ENCODE measurements at places on chromosomes 2 and 18. TPM values are rescaled to one million over a fixed set of nuclear protein-coding genes. Genes with fewer than 3 reads are reported as not detected.

LYPD6B gene
- 0.37 TPM for total RNA-seq

HOXD10 gene
- not detected for total RNA-seq

MTX2 gene
- 40.9 TPM for total RNA-seq

DNA sequence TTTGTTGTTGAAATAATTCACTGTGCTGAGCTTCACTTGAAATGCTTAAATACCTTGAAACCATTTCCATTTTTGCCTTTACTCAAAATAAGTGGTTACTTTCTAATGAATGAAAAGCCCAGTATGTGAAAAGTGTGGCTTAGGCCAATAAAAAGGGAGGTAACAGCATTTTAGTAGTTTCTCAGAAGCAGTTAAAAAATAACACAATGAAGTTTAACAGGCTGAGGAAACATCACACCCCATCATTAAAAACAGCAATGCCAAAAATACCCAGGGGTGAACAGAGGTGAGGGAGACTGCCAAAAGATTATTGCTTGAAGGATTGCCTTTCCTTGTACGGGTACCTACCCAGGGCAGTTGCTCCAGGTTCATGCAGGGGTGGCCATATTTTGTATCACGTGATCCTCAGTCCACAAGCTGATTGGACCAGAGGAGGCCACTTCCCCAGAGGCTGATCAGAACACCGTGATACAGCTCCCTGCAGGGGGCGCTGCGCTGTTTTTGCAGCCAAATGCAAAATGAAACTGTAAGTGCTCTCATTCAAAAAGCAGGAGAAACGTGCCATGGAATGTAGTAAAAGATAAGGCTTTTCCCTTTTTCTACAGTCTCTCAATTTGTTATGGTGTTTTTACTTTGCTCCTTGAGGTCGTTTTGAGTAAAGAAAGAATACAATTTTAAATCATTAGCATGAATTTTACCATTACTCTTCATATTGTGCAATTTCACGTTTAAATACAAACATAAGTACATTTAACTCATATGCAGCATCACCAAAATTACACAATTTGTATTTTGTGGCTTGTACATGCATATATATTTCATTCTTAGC, 70.2 kb upstream of the SH3BP4 start:
- DNase-seq: peak; percentile 95

GRCh38 chr2:191250986-191251385, 5.8 kb downstream of the MYO1B start:
- DNase-seq: no peak

- no peak for DNase-seq
Measured at GRCh38 chr2:177147834-177148445, 64.7 kb upstream of the HNRNPA3 start.

DNA sequence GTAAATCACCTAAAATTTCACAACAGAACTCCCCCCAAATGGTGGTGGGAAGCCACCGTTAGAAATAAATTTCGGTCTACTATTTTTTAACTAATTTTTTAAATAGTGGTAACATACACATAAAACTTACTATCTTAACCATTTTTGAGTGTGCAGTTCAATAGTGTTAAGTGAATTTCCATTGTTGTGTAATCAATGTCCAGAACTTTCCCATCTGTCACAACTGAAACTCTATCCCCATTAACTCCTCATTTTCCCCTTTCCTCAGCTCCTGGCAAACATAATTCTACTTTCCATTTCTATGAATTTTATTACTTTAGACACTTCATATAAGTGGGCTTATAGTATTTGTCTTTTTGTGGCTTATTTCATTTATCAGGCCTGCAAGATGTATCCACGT, 34.1 kb upstream of the HNMT start:
- no peak for DNase-seq

DNA sequence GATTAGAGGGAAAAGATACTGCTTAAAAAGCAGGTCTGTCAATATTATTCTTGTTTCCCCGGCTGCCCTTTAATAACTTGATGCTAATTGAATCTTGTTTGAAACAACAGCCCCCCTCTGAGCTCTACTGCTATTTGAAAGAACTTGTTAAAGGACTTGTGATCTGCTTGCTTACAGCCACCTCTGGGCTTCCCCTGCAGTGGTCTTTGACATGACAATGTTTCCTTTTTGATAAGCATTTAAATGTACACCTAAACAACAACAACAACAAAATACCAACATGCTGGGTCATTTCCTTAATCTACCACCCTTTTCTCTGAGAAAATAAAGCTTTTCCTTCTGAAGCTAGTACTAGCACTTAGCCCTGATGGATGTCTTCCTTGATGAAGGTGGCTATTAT, 3.9 kb downstream of the HOXD1 start:
- no peak for DNase-seq

DNA sequence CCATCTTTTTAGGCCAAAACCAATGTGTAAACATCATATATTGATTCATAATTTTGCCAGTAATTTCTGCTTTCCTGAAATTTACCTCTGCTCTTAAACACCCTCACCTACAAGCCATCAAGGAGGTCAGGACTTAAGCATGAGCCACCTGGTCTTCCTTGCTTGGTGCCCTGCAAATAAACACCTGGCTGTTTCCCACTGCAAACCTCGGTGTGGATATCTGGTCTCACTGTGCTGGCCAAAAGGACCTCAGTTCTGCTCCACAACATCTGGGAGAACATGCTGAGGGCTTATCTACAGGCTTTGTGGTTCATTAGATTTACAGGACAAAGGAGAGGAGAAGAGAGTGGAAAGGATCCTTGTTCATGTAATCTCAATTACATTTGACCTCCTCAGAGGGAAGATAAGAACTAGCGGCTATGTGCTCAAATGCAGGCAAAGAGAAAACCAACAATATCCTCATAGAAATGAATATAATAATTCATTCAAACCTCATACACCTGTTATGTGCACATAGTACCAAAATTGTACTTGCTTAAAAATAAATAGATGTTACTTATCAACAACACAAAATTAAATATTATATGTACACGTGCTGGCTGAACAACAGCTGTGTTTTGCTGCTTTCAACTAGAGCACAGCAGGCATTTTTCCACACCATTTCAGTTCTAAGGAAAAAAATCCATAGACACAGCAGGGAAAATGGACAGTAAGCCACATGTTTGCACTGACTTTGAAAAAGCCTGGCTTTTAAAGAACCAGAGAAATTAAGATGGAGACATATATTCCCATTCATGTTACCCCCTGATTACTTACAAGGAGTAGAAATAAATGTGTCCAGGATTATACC, 465.1 kb downstream of the LPIN1 start:
- no peak for DNase-seq

DNA sequence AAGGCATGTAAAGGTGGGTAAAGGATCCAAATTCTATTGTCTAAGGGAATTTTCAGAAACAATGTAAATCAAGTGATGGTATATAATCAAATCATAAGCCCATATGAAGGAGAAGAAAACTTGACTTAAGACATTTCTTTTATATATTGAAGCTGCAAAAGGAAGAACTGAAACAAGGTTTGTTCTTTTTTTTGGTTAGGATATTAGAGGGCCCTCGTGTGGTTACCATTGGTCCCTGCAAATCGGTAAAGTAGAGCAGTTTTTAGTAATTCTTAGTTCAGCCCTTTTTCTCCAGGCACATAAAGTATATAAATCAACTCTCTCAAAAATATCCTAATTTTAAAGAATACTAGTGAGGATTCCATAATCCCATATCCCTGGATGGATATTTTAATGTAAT, 105.6 kb upstream of the STK17B start:
- DNase-seq: no peak

- peak; percentile 56 for DNase-seq
Measured at GRCh38 chr2:128379021-128380015, 60.6 kb upstream of the HS6ST1 start.

DNA sequence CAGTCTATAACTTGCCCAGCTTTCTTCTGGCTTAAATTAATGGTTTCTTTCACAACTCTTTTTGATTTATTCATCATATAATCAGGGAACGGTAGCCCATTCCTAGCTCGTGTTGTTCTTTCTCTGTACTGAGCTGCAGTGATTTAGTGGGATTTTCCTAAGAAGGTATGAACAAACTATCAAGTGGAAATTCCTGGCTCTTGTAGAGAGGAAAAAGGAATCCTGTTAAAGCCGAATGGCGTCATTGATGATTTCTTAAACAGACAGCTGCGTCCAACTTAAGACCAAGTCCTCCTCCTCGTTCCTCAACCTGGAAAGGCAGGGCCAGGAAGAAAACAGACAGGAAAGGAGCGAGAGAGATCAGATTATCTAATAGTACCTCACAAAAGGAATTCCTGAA, 69.2 kb upstream of the CABLES1 start:
- DNase-seq: no peak

DNA sequence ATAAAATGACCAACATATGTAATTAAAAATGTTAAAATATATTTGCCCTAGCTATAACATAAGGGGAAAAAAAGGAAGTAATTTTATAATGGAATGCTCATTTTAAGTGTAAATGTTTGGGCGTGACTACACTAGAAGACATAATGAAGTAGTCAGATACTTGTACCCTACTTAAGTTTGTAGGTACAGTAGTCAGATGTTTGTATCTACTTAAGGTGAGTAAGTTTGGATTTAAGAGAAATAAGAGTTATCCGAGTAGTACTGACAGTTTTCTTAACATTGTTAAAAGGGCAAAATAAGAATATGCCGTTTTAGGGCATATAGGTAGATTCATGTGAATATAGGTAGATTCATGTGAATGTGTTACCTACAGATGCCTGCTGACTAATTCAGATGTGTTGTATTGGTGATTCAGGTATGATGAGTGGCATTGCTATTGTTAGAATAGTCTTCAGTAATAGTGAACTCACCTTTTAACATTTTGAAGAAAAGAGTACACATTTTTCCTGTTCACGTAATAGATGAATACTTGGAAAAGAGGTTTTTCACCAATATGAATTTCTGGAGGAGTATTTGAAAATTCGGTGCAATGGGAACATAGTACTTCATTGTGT, 14.9 kb downstream of the VAPA start:
- peak; percentile 39 for DNase-seq

GRCh38 chr2:124524155-124524915, 499.2 kb downstream of the CNTNAP5 start:
- no peak for DNase-seq

DNA sequence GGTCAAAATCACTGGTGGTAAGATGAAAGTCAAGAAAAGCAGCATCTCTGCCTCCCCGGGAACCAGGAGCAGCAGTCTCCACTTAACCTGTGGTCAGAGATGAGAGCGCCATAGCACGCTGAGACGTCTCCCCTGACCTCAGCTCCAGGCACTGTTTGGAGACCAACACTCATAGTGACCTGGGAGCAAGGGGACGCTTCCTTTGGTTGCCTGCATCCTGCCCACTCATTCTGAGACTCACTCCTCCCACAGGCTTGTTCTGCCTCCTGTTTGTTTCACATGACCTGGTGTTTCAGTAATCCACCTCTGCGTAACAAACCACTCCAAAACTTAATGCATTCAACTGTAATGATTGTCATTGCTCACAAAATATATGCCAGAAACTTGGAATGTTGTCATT, 139.3 kb downstream of the ACOXL start:
- DNase-seq: no peak

GRCh38 chr2:237982039-237982725, 15.4 kb downstream of the UBE2F start:
- DNase-seq: no peak

All from MCF 10A (cell line).